Glutamatergic neuron (in vitro differentiated cells): ENCODE measurements at places on chromosomes 1 and 21.

GRCh38 chr1:164886101-164886500 lies 327.1 kb downstream of the PBX1 start:
- H3K27me3 ChIP-seq = no peaks in the 10 kb centered on the region
- no peak overlapping the region for H3K4me3 ChIP-seq
- DNase-seq = no peak

DNA sequence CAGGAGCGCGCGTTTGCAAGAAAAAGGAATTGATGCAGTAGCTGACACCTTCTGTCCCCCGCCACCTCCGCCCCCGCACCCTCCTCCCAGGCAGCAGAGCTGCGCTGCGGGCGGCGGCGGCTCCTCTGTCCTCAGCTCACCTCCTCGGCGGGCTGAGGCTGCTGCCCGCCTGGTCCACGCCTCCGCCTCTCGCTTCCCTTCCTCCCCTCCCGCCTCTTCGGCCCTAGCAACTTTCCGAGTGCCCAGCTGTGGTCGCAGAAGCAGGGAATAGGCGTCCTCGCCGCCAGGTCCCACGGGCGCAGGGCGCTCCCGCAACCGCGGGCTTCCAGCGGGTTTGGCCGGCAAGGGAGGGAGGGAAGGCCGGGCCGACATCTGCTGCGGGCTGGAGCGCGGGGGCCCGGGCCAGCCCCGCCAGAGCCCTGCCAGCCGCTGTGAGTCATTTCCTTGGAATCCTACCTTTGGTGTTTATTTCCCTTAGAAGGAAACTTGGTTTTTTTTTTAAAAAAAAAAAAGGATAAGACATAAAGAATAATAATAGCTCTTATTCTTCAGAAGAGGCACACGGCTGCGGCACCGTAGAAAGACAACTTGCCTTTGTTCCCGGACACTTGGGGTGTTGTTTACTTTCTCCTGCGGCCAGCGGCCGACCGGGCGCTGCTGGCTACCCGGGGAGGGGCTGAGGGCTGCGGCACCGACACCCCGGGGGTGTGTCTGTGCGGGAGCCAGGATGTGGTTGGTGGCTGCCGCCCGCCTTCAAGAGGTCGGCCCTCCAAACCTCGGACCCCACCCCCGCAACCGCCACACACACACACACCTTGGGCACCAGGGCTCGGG lies 1.1 kb downstream of the SERTAD4 start:
- H3K27me3 ChIP-seq = peaks cover 7% of the 10 kb centered on the region
- H3K36me3 ChIP-seq = no peaks in the 10 kb centered on the region
- H3K4me3 ChIP-seq = peak overlapping the region; percentile 76
- H3K4me1 ChIP-seq = peaks cover 22% of the 10 kb centered on the region
- DNase-seq = peak; percentile 64
- H3K27ac ChIP-seq = no peak overlapping the region

DNA sequence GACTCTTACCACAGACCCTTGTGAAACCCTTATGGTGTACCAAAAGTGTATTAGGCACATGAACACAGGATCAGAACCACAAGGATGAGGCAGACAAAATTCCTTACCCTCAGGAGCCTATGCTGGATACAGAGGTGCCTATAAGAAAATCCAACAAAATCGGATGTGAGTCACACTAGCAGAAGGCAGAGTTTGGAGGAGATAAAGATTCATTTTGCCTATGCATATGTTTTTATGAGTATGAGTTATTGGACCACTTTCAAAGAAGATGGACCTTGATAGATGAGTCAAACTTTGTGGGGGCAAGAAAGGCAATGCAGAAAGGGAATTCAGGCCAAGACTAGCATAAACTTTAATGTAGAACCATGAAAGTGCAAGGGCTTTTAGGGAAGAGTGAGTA lies 17.0 kb downstream of the CAMK1G start:
- no peak overlapping the region for H3K27ac ChIP-seq
- H3K4me3 ChIP-seq = no peak overlapping the region
- H3K4me1 ChIP-seq = peaks cover 7% of the 10 kb centered on the region

DNA sequence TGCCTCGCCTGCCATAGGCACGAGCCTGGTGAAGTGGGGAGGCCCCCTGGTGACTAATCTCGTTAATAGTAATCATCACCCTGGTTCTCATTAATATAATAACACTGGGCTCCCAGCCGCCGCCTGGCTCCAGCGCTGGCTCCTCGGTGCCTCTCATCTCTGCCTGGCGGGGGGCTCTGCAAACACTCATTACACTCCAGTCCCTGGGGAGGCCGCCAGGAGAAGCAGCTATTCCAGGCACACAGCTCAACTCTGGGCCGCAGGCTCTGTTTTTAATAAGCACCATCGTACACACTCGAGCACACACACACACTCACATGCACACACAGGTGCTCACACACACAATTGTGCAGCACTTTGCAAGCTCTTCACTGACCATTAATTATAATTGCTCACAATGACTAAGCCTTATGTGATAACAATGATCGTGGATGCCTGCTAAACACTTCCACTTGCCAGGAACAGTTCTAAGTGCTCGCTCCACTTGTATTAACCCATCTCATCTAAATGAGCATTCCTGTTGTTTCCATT lies 52.2 kb downstream of the SDC3 start:
- no peak overlapping the region for H3K4me3 ChIP-seq
- H3K4me1 ChIP-seq = peaks cover 17% of the 10 kb centered on the region
- peaks cover 7% of the 10 kb centered on the region for H3K27me3 ChIP-seq
- no peaks in the 10 kb centered on the region for H3K36me3 ChIP-seq

DNA sequence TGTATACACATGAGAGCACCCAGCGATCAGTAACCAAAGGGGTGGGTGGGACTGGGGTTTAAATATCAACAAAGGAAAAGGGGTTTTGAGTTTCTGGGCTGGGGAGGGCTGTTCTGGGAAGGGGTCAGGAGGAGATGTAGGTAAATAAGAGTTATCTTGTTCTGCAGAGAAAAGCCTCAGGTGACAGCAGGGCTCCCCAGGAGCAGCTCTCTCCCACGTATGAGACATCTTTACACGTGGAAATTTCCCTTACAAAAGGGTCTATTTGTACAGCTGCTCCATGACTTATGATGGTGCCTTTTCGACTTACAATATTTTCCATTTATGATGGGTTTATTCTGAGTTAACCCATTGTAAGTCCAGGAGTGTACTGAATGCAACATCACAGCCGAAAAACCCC lies 16.3 kb upstream of the PADI2 start:
- H3K36me3 ChIP-seq = no peaks in the 10 kb centered on the region
- no peak for DNase-seq
- H3K4me1 ChIP-seq = no peaks in the 10 kb centered on the region
- H3K4me3 ChIP-seq = no peak overlapping the region
- H3K27me3 ChIP-seq = peaks cover 2% of the 10 kb centered on the region

GRCh38 chr1:109521002-109521951 lies 11.8 kb upstream of the AMIGO1 start:
- no peak for DNase-seq
- H3K4me1 ChIP-seq = peaks cover 28% of the 10 kb centered on the region
- no peak overlapping the region for H3K27ac ChIP-seq
- H3K27me3 ChIP-seq = peaks cover 8% of the 10 kb centered on the region
- H3K4me3 ChIP-seq = no peak overlapping the region
- H3K36me3 ChIP-seq = peaks cover 7% of the 10 kb centered on the region

- H3K27me3 ChIP-seq = peaks cover 5% of the 10 kb centered on the region
- no peaks in the 10 kb centered on the region for H3K36me3 ChIP-seq
- no peaks in the 10 kb centered on the region for H3K4me1 ChIP-seq
- DNase-seq = no peak
- no peak overlapping the region for H3K27ac ChIP-seq
Observed at GRCh38 chr1:18970358-18970757, 13.9 kb upstream of the IFFO2 start.

- H3K27me3 ChIP-seq = no peaks in the 10 kb centered on the region
- peaks cover 20% of the 10 kb centered on the region for H3K4me1 ChIP-seq
- no peak overlapping the region for H3K27ac ChIP-seq
- no peak for DNase-seq
Observed at GRCh38 chr1:246450611-246451251, 56.3 kb downstream of the SMYD3 start.

- H3K4me1 ChIP-seq = peaks cover 8% of the 10 kb centered on the region
- H3K4me3 ChIP-seq = no peak overlapping the region
Observed at GRCh38 chr1:11576109-11576875, 77.9 kb downstream of the FBXO2 start.

DNA sequence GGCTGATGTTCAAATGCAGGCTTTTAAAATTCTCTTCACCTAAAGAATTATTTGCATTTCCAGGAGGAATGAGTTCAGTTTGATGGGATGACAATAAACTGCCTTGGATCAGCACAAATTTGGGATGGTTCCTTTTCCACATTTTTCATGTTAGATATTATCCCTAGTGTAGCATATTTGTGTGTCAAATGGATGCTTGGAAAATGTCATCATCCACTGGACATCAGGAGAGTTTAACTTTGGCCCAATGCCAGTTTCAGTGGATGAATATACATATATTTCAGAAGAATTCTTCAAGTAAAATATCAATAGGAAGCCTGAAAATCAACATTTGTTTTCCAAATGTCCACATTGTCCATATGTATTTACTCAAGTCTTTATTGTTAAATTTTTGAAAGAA lies 116.5 kb upstream of the COL24A1 start:
- H3K4me1 ChIP-seq = no peaks in the 10 kb centered on the region
- H3K27ac ChIP-seq = no peak overlapping the region
- H3K36me3 ChIP-seq = no peaks in the 10 kb centered on the region
- no peak overlapping the region for H3K4me3 ChIP-seq
- no peaks in the 10 kb centered on the region for H3K27me3 ChIP-seq

DNA sequence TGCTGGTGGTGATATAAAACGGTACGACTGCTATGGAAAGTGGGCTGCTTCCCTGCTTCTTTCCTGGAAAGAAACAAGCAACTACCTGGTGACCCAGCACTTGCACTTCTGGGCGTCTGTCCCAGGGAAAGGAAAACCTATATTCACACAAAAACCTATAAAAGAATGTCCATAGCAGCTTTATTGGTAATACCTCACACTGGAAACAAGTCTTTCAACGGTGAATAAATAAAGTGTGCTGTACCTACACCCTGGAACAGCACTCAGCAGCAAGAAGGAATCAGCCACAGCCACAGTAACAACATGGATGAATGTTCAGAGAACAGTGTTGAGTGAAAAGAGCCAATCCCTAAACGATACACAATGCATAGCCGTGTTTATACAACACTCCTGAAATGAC lies 19.9 kb downstream of the SLC19A1 start:
- no peak overlapping the region for H3K27ac ChIP-seq
- DNase-seq = no peak
- H3K36me3 ChIP-seq = peaks cover 54% of the 10 kb centered on the region
- H3K4me1 ChIP-seq = peaks cover under 1% of the 10 kb centered on the region

- H3K4me3 ChIP-seq = peak overlapping the region; percentile 39
- peaks cover 2% of the 10 kb centered on the region for H3K27me3 ChIP-seq
- H3K27ac ChIP-seq = no peak overlapping the region
Observed at GRCh38 chr1:161763522-161764098, 2.5 kb upstream of the ATF6 start.

DNA sequence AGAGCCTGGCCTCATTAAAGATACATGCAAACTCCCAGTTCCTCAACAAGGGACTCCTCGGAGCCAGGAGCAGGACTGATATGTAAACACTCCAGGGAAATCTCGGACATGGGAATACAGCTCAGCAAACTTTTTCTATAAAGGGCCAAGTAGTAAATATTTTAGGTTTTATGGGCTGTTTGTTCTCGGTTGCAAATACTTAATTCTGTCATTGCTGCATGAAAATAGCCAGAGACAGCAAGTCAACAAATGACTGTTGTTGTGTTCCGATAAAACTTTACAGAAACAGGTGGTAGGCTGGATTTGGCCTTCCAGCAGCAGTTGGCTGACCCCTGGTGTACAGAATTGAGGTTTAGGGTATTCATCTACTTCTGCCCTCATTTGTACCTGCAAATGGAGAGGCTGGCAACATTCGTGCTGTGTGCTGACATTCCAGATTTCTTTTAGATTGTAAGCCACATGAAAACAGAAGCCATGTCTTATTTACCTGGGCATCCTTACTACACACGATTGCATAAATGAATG lies 360.3 kb downstream of the NTNG1 start:
- DNase-seq = no peak
- H3K27ac ChIP-seq = no peak overlapping the region
- H3K4me3 ChIP-seq = no peak overlapping the region
- no peaks in the 10 kb centered on the region for H3K36me3 ChIP-seq

DNA sequence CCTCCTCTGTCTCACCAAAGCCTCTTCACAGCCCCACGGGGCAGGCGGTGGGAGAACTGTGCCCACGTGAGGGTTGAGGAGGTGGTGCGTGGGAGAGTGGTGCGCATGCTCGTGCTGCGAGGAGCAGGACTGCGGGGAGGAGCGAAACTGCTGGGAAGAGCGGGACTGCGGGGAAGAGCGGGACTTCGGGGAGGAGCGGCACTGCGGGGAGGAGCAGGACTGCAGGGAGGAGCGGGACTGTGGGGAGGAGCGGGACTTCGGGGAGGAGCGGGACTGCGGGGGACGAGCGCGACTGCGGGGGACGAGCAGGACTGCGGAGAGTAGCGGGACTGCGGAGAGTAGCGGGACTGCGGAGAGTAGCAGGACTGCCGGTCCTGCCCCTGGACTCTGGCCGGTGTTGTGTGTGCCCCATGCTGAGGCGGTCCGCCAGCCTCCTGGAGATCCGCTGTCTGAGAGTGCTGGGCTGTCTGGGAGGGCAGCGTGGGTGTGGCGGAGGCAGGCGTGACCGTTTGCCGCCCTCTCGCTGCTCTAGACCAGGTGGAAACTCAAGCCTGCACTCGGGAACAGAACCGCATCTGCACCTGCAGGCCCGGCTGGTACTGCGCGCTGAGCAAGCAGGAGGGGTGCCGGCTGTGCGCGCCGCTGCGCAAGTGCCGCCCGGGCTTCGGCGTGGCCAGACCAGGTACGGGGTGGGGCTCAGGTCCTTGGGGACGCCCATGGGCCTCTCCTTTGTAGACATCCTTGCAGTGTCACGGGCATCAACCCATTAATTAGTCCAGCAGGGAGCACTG lies 24.6 kb downstream of the TNFRSF1B start:
- no peak overlapping the region for H3K4me3 ChIP-seq
- H3K27ac ChIP-seq = no peak overlapping the region
- no peaks in the 10 kb centered on the region for H3K4me1 ChIP-seq

DNA sequence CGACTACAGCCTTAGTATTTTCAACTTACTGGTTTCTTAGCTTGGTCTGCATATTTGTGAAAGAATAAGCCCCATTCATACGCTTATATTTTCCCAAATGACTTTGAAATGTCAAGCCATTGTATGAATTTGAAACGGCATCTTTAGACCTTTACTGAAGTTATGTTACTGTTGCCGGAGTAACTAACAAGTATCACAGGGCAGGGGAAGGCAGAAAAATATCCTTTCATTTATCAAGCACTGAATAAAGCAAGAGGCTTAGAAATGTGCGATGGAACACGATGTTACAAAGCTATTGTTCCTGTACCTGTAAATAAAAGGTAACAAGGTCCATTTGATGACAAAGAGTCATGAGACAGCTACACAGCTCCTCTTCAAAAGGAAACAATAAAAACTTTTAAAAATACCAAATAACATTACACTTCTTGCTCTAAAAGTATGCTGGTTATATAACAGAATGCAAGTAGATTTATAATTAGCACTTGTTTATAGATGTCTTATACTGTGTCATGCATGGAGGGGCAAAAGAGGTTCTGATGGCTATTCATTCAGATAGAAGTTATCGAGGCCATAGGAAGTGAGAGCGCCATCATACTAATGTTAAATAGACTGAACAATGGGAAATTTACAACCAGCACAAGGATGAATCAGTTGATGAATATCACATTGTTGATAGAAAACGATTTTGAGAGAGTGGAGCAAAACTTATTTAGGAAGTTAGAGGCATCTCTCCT lies 322.6 kb downstream of the RGS7 start:
- H3K27me3 ChIP-seq = no peaks in the 10 kb centered on the region
- no peaks in the 10 kb centered on the region for H3K36me3 ChIP-seq
- no peaks in the 10 kb centered on the region for H3K4me1 ChIP-seq
- DNase-seq = no peak
- no peak overlapping the region for H3K27ac ChIP-seq
